CD4-positive, alpha-beta T cell treated with Interleukin-2 at 100 ng/mL for 4 hours (primary cell): ENCODE measurements at places on chromosomes 1 and 21.
A peak's percentile ranks its signal among the peaks of the same experiment; 100 is the strongest.

DNA sequence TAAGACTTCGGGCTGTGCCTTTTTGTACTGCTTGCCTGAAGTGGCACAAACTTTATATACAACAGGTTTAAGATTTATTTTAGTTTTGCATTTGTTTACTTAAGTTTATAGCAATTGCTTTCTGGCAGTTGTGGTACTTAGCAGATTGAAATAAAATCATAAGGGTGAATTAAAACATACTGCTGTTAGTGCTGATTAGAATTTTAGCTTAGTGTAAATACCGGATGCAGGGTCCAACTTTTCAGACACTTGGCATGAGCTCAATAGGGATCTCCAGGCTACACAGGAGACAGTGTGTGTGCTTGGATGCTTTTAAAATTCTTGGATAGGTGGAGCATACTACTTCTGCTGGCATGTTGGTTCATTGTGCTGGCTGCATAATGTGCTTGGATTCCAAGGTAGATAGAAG lies 159.6 kb downstream of the NFIA start:
- DNase-seq = no peak

GRCh38 chr1:107152395-107152794 lies 11.6 kb downstream of the NTNG1 start:
- no peak for DNase-seq

DNA sequence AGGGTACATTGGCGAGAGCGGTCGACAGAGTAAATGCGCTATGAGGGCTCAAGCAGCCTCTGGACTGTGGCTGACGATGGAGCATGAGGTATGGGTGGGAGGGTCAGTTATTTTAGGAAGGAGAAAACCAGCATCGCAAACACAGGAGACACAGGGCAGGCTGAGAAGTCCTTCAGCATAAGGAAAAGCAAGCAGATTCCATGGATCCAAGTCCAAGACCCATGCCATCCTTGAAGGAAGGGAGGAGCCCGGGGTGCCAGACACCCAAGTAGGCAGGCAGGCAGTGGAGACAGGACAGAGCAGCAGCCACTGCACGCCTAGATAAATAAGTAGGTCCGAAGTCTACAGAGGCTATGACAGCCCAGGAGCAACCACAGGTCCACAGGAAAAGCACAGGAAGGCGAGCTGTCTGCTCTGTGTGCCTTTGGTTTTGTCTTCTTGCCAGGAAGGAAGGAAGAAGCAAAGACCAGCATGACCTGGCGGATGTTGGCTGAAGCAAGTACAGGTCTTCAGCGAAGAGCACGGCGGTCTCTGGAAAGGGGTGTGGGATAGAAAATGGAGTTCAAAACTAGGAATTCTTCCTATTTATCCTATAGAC lies 76.4 kb upstream of the SLC45A1 start:
- no peak for DNase-seq

- DNase-seq = no peak
These were observed 10.8 kb upstream of the HMGCL start for GRCh38 chr1:23836037-23836436.

- no peak for DNase-seq
These were observed 278.5 kb upstream of the PLD5 start for GRCh38 chr1:242802973-242803372.

DNA sequence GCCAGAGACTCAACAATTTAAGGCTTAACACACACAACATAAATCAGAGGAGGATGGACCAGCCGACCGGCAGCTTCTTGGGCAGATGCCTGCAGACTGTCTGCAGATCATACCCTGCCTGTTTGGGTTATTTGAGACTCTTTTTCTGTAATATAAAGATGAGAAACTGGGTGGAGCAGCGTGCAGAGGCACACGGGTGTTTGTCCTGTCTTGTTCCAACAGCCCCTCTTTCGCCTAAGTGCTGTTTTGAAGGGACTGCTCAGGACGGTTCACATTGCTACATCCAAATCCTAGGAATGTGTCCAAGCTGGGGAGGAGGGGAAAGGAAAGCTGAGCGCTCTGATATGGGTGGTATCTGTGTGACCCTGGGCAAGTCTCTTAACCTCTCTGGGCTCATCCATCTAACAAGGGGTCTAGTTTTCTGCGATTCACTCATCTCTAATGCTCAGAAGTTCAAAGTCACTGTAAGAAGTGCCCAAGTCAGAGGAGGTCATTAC lies 149.9 kb downstream of the CLIC6 start:
- no peak for DNase-seq

- no peak for DNase-seq
These were observed 44.0 kb upstream of the DISP3 start for GRCh38 chr1:11434926-11435325.

GRCh38 chr1:172383536-172383935 lies 36.9 kb upstream of the C1orf105 start:
- no peak for DNase-seq

- no peak for DNase-seq
These were observed 2.7 kb upstream of the CAPN2 start for GRCh38 chr1:223709598-223709997.

DNA sequence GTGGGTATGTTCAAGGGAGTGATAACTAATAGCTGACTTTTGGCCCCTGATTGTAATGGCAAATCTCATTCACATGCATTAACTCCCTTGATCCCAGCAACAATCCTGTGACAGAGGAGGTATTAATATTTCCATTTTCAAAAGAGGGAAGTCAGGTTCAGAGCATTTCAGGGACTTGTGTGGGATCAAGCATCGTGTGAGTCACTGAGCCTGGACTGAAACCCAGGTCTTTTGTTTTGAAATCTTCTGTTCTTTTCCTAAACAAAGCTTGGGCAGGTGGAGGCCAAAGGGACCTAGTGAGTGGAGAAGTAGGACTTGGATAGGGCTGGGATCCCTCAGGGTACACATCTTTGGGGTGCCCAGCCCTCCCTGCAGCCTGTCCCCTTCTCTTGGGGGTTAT lies 37.9 kb downstream of the ETNK2 start:
- no peak for DNase-seq

DNA sequence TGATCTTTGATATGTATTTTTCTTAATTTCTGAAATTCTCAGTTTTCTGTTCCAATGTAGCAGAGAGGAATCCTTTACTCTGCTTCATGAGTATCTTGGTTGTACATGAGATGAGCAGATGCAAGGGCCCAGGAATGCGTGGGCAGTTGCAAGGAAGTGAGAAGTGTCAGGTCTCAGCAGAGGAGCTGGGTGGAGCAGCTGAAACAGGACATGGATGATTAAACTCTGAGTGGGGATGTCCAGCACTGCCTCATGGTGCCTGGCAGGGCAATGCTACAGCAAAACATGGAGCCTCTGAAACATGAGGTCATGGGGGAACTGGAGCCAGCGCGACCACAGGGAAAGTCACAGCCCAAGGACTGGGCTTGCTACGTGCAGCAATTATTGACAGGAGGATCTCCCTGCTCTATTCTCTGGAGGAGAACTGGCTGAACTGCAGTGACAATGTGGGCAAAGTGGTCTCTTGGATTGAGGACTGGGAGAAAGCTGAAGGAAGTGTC lies 48.4 kb downstream of the COLGALT2 start:
- DNase-seq = no peak

DNA sequence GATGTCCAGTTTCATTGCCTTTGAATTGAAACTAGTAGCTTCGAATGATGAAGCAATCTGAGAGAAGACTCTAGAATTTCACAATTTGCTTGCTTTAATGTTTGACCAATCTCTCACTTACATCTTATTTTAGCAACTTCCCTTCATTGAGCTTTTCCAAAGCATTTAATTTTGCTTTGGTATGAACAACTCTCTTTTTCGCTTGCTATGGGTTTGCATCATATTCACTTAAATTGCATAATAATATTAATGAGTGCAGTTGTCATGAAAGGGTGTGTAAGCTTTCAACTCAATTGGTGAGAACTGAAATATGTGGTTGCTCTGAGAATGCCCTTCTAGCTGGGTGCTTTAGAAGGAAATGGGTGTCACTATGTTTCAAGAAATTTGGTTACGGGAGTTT lies 309.2 kb downstream of the HLX start:
- DNase-seq = no peak

DNA sequence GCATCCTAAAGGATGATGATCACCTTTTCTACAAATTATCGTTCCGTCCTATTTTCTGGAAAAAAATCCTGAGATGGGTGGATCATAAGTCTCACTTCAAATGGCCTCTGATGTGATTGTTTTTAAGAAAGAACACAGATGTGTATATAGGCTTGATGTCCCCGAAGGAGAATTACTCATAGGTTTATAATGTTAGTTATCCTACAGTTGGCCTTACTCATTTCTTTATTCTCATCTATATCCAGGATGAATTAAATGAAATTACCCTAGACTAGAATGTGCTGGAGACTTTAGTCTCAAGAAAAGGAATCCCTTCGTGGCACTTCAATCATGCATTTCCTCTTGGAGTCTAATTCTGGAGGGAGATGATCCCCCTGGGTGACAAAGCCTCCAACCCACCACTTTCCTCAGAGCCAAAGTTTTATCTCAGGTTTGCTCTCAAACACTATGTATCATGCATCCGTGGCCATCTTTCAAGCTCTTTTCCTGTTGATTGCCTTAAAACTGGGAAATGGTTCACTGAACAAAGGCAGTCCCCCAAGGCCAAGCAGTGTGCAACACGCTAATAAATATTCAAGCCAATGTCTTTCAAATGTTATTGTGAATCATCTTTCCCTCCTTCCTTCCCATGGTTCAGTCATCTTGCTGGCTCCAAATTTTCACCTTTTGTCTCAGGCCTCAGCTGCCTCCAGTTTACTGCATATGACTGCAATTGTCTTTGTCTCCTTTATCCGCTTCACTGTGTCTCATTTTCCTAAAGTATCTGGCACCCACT lies 32.5 kb upstream of the SMYD2 start:
- DNase-seq = no peak

DNA sequence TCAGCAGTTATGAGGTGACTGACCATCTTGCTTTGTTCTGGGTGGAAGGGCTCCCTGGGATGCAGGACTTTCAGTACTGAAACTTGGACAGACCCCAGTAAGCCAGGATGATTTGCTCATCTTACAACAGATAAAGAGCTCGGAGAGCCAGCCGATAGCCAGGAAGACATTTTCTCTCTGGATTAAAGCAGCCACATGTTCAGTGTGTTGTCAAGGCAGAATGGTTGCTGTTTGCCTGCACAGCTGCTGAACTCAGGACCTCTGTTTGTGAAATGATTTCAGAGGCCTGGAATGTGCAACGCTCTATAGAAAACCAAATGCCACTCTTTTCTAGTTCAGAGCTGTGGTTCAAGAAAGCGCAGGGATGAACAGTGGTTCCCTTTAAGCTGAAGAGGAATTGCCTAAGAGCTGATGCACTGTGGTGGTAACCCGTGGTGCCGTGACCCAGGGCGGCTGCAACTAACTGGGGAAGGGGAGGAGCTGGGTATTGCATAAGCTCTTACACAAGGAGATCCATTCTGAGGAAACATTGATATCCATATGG lies 40.7 kb downstream of the CASQ2 start:
- no peak for DNase-seq

GRCh38 chr1:106705971-106706370 lies 350.5 kb upstream of the PRMT6 start:
- no peak for DNase-seq

DNA sequence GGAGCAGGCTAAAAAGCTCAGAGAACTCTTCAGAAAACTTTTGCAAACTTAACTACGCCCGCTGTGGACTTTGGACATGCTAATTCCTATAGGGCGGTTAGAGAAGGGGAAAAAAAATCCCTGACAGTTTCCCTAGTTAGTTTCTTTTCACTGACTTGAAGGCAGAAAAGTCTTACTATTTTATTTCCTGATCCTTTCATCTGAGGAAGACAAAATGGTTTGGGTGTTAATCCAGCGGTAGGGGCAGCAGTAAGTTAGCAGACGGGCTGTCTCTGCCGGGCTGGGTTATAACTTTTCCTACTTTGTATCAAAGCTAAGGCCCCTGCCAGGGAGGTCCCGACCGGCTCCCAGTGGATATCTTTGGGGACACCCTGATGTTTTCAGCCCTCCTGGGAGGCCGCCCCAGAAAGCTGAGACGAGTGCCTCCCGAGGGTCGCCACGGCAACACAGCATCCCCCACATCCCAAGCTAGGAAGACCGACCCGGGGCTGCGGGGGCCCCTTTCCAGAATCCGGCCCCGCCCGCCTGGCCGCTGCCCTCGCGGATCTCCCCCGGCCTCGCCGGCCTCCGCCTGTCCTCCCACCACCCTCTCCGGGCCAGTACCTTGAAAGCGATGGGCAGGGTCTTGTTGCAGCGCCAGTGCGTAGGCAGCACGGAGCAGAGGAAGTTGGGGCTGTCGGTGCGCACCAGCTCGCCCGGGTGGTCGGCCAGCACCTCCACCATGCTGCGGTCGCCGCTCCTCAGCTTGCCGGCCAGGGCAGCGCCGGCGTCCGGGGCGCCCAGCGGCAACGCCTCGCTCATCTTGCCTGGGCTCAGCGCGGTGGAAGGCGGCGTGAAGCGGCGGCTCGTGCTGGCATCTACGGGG lies 162.6 kb downstream of the RUNX1 start:
- DNase-seq = peak; percentile 27

DNA sequence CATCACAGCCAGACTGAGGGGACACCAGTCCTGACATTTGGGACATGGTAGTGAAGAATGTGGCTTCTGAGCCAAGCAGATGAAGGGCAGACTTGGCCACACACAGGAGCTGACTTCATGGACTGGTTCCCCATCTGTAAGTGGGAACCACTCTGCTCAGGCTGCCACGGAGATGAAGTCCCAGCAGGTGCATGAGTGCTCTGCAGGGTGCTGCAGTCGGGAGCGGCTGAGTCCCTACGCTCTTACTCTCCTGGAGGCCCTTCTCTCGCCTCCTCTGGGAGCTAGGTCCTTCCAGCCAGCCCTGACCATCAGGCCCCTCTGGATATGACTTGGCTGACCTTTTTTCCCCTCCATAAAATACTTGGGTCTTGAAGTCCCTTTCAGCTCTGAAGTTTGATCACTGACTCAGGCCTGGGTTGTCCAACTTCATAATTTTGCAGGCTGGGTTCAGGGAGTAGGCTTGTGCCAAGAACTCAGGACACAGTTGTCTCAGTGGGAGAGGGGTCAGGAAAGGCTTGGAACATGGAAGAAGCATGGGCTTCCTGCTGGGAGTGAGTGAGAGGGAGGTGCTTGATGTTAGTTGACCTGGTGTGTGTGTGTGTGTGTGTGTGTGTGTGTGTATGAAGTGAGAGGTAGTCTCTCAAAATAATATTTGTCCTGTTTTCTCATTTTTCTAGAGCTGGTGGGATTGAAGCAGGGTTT lies 21.0 kb upstream of the EPS8L3 start:
- DNase-seq = no peak

DNA sequence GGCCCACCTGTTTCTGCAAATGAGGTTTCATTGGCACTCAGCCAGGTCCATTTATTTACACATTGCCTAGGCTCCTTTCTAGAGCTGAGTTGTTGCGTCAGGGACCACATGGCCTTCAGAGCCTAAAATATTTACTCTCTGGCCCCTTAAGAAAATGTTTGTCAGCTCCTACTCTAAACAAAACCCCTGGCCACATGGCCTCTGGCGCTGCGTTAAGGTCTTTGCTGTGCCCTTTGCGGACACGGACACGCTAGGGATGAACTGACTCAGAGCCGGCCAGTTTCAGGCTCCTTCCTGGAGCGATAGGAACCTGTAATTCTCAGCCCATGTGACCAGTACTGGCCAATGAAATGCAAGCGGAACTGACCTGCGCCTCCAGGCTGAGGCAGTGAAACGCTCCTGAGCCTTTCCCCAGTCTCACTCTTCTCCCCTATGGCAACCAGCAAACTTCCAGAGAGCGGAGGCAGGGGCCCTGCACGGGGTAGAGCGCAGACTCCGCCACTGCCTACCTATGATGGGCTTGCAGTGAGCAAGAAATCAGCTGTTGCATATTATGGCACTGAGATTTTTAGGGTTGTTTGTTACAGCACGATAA lies 160.3 kb downstream of the ETS2 start:
- DNase-seq = no peak
